Activated CD4-positive, alpha-beta T cell treated with anti-CD3 and anti-CD28 coated beads, Interleukin-2, amount 10 ng/mL, durations not matched to agents 24 days and 14 days (primary cell): ENCODE measurements at places on chromosomes 12 and 14. TPM values are rescaled to one million over a fixed set of nuclear protein-coding genes. Genes with fewer than 3 reads are reported as not detected.

DNA sequence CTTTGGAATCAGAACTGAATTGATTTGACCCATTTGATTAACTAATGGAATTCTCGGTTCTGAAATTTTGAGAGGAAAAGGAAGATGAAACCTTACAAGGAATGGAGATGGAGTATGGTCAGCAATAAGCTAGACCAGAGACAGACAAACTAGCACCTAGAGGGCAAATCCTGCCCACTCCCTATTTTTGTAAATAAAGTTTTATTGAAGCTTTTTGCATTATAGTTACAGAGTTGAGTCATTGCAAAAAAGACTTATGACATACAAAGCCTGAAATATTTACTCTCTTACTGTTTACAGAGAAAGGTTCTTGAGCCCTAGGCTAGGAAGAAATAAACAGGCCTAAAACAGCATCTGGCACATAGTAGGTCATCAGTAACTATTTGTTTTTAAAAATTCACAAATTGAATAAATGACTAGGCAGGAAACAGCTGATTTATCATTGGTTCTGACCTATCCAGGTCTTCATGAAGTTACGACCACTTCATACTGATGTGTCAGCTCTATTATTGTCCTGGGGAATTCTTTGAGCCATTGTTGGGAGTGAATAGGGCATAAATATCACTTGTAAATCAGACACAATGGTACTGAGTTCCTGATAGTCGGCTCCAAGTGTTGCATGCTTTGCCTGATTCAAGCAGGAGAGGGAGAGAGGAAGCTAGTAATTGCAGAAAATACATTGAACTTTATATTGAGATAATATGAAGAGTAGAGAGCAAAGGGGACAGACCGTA, 14.6 kb upstream of the STAB2 start:
- no peak for DNase-seq
- H3K4me1 ChIP-seq, result peaks cover 3% of the 10 kb centered on the region
- no peaks in the 10 kb centered on the region for H3K36me3 ChIP-seq
- H3K4me3 ChIP-seq, result no peak overlapping the region
- peaks cover 58% of the 10 kb centered on the region for H3K27me3 ChIP-seq
- H3K27ac ChIP-seq, result no peak overlapping the region

FAM234B gene
- 8.6 and 9.0 TPM in 2 replicates for total RNA-seq

- H3K27me3 ChIP-seq, result peaks cover 18% of the 10 kb centered on the region
- no peaks in the 10 kb centered on the region for H3K36me3 ChIP-seq
Observed at GRCh38 chr12:15208140-15208539, 13.1 kb downstream of the RERG start.

SMCO3 gene
- total RNA-seq, result not detected in 2 replicates

NYNRIN gene
- not detected in 2 replicates for total RNA-seq

- H3K27ac ChIP-seq, result no peak overlapping the region
- no peaks in the 10 kb centered on the region for H3K27me3 ChIP-seq
- H3K4me1 ChIP-seq, result peaks cover 42% of the 10 kb centered on the region
Observed at GRCh38 chr12:116959845-116960514, 49.2 kb downstream of the FBXW8 start.

PTPRO gene
- 0.69 and 1.6 TPM in 2 replicates for total RNA-seq

DNA sequence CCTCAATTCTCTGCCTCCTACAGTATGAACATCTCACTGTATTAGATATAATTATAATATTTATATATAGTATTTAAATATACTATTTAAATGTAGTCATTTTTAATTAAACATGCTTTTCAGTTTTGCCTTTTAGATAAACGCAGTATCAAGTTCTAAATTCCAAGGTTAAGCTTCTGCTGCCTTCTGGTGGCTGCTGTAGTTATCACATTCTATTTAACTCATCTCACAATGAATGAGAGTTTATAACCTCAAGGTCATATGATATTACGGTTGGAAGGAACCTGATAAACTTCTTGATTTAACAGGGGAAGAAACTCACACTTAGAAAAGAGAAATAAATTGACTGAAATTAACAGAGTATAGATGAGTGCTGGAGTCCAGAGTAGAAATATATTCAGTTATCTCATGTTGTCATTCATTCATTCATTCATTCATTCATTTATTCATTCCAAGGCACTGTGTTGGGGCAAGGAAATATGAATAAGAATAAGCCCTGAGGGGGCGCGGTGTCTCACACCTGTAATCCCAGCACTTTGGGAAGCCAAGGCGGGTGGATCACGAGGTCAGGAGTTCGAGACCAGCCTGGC, 31.9 kb downstream of the GUCY2C start:
- H3K27ac ChIP-seq, result no peak overlapping the region
- H3K4me1 ChIP-seq, result peaks cover 6% of the 10 kb centered on the region
- no peaks in the 10 kb centered on the region for H3K36me3 ChIP-seq

- DNase-seq, result no peak
Observed at GRCh38 chr12:93612776-93613175, 40.3 kb downstream of the SOCS2 start.

OR4K15 gene
- total RNA-seq, result not detected in 2 replicates

GRCh38 chr12:69534389-69534822, 50.9 kb upstream of the CCT2 start:
- DNase-seq, result peak; percentile 78
- H3K27me3 ChIP-seq, result no peaks in the 10 kb centered on the region
- H3K36me3 ChIP-seq, result peaks cover 10% of the 10 kb centered on the region
- H3K4me3 ChIP-seq, result peak overlapping the region; percentile 27
- peaks cover 15% of the 10 kb centered on the region for H3K4me1 ChIP-seq

DNA sequence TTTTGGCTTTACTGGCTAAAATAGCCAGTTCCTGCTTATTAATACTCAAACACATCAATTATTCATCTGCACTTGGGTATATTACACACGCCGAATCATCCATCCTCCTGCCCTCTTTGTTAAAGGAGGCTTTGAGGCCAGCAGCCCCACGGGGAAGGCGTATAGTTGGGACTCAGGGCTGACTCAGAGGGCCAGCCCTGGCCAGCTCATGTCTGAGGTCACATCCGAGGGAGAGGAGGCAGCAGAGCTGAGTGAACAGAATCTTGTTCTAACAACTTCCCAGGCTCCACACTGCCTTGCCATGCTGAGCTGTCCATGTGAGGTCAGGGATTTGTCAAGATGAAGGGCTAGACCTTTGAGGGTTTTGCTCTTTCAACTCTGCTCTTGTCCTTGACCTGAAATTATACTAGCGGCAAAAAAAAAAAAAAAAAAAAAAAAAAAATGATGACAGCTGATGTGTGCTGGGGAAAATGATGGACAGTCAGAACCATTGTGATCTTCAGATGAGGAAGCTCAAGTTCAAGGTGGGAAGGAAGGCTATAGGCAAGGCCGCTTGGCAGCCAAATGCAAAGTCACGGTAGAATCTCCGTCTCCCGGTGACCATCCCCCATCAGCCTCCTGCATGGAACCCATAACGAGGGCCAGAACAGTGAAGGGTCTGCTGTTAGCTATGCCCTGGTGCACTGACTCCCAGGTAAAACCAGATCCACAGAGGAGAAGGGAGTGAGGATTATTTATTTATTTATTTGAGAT, 12.5 kb upstream of the MARK3 start:
- H3K27ac ChIP-seq, result no peak overlapping the region
- no peak for DNase-seq
- H3K4me3 ChIP-seq, result no peak overlapping the region
- peaks cover 7% of the 10 kb centered on the region for H3K27me3 ChIP-seq
- H3K36me3 ChIP-seq, result no peaks in the 10 kb centered on the region

TAS2R10 gene
- total RNA-seq, result 0.26 TPM in 1 of 2 replicates, not detected in the other

- H3K36me3 ChIP-seq, result no peaks in the 10 kb centered on the region
- no peak overlapping the region for H3K27ac ChIP-seq
- H3K4me1 ChIP-seq, result no peaks in the 10 kb centered on the region
- peaks cover 23% of the 10 kb centered on the region for H3K27me3 ChIP-seq
Observed at GRCh38 chr12:94663702-94664101, 13.3 kb upstream of the TMCC3 start.

GRCh38 chr14:24189460-24189859, 844 bp upstream of the IPO4 start:
- peaks cover 56% of the 10 kb centered on the region for H3K36me3 ChIP-seq
- peak overlapping the region; percentile 93 for H3K27ac ChIP-seq
- DNase-seq, result peak; percentile 61
- H3K4me1 ChIP-seq, result peaks cover 39% of the 10 kb centered on the region

GRCh38 chr12:107472308-107472707, 213.3 kb upstream of the PWP1 start:
- H3K4me3 ChIP-seq, result no peak overlapping the region
- H3K27me3 ChIP-seq, result no peaks in the 10 kb centered on the region
- no peaks in the 10 kb centered on the region for H3K36me3 ChIP-seq
- H3K4me1 ChIP-seq, result peaks cover 15% of the 10 kb centered on the region
- H3K27ac ChIP-seq, result no peak overlapping the region
- no peak for DNase-seq

AGAP2 gene
- 27.1 and 28.2 TPM in 2 replicates for total RNA-seq

DNA sequence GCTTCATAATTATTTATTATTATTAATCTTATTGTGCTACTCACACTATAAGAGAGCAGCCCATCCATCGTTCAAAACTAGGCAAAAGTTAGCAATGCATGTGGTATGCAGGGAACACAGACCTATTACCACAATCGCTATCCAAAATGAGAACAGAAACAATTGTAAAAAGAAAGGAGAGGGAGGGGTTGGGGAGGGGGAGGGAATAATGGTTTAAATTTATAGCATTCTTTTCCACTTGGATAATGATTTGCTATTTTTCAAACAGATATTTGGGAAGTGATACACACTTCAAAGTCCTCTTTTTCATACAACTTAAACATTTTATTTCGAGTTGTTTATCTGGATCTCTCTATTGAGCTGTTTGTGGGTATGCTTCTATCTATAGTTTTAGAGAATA, 248.6 kb upstream of the SOX5 start:
- H3K27me3 ChIP-seq, result no peaks in the 10 kb centered on the region
- no peak overlapping the region for H3K27ac ChIP-seq
- H3K4me3 ChIP-seq, result no peak overlapping the region
- DNase-seq, result no peak
- no peaks in the 10 kb centered on the region for H3K36me3 ChIP-seq

- no peak overlapping the region for H3K4me3 ChIP-seq
- H3K36me3 ChIP-seq, result no peaks in the 10 kb centered on the region
- no peak overlapping the region for H3K27ac ChIP-seq
- H3K4me1 ChIP-seq, result no peaks in the 10 kb centered on the region
Observed at GRCh38 chr14:42110167-42110566, 503.5 kb downstream of the LRFN5 start.

ANO4 gene
- total RNA-seq, result not detected in 2 replicates

DNA sequence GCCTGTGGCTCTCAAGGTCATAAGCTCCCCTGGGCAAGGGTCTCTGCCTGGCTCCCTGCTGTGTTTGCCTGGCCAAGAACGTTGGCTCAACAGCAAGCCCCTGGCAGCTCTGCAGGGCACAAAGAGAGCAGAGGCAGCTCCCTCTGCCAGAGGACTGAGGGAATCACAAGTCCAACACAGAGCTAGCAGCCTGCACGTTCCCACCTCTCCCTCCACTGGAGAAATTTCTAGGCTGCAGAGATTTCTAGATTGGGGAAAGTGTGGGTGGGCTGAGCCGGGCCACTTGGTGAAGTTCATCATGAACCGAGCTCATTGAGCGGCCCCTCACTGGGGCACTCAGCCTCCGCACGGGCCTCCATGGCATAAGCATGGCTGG, 19.8 kb downstream of the ZFYVE21 start:
- H3K36me3 ChIP-seq, result peaks cover 5% of the 10 kb centered on the region
- H3K4me1 ChIP-seq, result no peaks in the 10 kb centered on the region
- DNase-seq, result no peak
- H3K27me3 ChIP-seq, result no peaks in the 10 kb centered on the region
- no peak overlapping the region for H3K27ac ChIP-seq
